ENCODE measurements at places on chromosomes 16 and 17.
A peak's percentile ranks its signal among the peaks of the same experiment; 100 is the strongest.

DNA sequence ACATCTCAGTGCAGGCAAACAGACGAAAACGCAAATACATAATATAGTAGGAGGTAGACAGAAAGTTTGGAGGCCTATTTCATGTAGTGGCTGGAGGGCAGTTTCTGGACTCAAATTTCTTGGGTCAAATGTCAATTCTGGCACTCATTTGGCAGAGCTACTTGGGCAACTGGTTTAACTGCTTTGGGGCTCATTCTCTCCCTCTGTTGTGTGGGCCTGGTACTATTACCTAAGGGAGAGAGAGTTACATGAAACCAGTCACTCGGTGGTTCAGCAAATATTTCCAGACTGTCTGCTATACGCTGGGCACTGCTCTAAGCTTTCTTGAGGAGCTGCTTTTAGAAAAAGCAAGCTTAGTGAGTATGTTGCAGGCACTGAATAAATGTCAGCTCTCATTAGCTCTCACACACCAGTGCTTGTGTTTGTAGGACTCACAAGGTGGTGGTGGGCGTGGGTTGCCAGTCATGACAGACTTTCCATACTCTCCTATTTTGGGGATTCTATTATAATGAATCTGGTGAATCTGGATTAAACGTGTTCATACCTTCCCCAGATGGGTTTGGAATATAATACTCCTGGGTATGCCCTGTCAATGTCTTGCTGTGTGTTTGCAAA, 1.8 kb upstream of the SHISA9 start:
- no peak for DNase-seq

GRCh38 chr16:10918294-10919002, 23.8 kb downstream of the DEXI start:
- DNase-seq: peak; percentile 86

- DNase-seq: no peak
These were observed 204.8 kb downstream of the GRIN2A start for GRCh38 chr16:9977333-9977897.

DNA sequence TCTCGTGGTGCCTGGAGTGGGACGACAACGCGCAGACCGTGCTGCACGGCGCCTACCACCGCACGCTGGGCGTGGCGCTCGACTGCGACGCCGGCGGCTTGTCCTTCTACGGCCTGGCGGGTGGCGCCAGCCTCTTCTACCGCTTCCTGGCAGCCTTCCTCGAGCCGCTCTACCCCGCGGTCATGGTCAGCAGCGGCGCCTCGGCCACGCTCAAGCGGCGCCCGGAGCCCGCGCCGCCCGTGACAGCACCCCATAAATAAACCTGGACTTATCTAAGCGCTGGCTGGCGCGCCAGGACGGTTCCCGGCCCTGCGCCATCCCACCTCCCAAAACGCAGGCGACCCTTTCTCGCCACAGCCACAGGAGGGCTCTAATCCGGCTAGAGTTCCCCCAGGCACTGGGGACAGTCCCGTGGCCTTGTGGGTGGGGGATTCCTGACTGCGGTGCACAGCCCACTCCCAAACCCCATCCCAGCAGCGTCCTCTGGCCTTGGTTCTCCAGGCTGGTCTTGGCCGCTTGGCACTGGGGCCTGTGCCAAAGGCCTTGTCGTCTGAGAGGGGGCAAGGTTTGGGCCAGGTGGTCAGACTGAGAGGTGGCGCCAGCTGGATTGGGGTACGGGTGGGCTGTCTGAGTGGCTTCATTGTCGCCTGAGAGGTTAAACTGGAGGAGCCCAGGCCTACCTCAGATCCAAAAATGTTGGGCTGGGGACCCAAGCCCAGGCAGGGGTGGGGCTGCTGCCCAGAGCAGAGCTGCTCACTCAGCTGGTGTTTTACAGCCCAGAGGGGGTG, 10.1 kb upstream of the SLC16A5 start:
- peak; percentile 10 for DNase-seq

- no peak for DNase-seq
These were observed 326.8 kb downstream of the SEC14L1 start for GRCh38 chr17:77467521-77467920.

DNA sequence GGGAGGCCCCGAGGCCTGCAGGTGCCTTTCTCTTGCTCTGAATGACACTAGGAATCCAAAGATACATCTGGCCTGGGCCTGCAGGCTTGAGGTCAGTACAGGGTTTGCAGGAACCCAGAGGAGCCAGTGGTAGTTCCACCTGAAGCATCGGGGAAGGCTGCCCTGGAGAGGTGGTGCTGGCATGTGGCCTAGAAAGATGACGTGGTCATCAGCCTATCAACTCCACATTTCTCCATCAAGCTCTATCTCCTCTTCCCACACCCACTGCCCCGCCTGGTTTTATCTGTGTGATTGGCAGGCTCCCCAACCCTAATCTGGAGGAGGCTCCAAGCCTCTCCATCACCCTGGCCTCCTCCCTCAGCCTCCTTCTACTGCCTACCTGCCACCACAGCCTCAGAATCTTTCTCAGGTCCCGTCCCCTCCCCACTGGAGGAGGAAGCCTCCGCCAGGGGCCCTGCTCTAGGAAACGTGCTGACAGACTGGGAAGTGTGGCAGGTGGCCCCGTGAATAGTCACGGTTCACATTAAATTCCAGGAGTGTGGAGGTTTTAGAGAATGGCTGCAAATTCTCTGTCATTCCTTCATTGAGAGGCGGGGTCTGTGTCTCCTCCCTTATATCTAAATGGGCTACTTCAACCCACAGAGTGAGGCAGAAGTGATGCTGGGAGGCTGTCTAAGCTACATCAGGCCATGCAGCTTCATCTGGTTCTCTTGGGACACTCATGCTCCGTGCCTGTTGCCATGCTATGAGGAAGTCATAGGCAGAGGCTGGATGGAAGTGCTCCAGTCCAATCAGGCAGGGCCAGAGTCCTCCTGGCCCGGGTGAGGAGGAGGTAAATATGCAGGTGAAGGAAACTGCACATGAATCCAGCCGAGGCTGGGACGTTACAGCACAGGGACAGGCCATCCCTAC, 11.4 kb upstream of the MAP2K3 start:
- DNase-seq: no peak

DNA sequence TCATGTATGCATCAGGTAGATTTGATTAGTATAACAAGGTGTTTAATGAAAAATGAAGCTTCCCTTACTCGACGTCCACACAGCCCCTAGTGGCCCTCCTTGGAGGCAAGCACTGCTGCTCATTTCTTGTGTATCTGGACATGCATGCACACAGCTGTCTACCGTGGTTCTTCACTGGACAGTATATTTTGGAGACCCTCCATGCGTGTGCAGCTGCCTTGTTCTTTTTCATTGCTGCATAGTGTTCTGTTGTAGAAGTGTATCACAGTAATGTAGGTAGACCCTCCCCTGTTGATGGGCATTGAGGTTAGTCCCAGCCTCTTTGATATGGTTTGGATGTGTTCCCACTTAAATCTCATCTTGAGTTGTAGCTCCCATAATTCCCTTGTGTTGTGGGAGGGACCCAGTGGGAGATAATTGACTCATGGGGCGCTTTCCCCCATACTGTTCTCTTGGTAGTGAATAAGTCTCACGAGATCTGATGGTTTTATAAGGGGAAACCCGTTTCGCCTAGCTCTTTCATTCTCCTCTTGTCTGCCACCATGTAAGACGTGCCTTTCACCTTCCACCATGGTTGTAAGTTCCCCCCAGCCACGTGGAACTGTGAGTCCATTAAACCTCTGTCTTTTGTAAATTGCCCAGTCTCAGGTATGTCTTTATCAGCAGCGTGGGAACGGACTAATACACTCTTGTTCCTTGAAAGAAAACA, 6.3 kb downstream of the CMIP start:
- no peak for DNase-seq

DNA sequence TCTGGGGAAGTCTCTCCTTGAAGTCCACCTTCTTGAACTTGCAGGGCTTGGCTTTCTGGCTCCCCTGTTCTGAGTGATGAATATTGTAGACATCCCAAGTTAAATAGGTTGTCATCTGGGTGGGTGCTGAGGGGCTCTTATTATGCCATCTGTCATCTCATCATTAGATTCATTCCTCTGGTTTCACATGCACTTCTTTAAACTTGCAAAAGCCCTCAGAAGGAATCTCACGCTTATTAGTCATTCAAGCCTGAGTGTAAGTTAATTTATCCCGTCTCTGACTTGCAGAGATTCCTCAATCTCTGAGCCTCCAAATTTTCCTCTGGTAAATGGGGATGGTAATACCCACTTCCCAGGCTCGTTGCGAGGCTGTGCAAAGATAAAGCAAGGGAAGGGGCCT, 5.7 kb downstream of the MGAT5B start:
- DNase-seq: no peak

DNA sequence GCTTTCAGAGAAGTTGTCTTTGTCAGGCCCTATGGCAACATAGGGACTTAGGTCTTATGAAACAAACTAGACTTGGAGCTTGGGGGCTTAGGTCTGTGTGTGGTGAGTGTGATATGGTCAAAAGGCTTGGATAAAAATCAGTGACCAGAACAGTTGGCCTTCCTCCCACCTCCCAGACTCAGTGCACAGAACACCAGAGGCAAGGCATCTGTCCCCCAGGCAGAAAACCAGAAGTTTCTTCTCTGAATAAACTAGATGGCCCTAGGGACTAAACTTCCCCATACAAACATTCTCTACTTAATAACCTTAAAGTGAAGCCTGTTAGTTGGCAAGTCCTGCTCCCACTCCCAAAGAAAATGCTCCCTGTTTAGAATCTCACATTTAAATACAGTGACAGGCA, 39.2 kb upstream of the PMFBP1 start:
- DNase-seq: no peak

DNA sequence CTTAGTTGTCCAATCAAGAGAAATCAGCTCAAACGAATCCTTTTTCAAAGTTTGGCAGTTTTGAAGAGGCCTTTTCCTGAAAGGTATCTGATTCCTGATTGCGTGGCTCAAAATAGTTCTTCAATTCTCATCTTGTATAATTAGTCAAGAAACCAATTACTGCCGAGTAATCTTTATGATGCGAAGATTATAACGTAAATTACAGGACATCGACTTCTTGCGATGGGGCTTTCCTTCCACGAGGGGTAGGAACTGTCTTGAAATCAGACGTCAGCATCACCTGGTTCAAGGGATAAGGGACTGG, 644 bp upstream of the ARL2BP start:
- no peak for DNase-seq

GRCh38 chr17:29342158-29342765, 47.9 kb upstream of the TAOK1 start:
- DNase-seq: no peak

DNA sequence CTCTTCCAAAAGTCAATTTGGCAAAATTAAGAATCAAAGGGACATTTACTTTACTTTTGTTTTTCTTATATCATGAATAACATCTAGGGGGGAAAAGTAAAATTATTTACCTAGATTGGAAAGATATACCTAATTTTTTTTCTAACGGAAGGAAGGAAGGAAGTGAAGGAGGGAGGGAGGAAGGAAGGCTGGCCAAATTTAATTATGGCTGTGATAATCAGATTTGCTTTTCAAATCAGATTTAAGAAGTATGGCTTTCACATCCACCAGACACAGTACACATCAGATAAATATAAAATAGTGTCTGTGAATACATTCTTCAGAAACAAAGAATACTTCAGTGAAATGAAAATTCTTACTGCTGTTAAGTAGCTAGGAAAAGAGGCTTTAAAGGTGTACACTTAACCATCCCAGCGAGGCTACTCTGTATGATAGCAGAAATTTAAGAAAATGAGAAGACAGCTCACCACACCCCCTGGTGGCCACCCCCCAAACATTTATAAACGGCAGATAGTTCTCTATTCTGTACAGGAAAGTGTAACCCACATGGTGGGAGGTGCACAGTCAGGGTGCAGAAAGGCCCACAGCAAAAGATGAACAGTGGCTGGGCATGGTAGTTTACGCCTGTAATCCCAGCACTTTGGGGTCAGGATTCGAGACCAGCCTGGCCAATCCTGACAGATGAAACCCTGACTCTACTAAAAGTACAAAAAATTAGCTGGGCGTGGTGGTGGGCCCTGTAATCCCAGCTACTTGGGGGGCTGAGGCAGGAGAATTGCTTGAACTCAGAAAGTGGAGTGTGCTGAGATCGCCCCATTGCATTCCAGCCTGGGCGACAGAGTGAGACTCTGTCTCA, 150.8 kb downstream of the SSH2 start:
- peak; percentile 27 for DNase-seq

DNA sequence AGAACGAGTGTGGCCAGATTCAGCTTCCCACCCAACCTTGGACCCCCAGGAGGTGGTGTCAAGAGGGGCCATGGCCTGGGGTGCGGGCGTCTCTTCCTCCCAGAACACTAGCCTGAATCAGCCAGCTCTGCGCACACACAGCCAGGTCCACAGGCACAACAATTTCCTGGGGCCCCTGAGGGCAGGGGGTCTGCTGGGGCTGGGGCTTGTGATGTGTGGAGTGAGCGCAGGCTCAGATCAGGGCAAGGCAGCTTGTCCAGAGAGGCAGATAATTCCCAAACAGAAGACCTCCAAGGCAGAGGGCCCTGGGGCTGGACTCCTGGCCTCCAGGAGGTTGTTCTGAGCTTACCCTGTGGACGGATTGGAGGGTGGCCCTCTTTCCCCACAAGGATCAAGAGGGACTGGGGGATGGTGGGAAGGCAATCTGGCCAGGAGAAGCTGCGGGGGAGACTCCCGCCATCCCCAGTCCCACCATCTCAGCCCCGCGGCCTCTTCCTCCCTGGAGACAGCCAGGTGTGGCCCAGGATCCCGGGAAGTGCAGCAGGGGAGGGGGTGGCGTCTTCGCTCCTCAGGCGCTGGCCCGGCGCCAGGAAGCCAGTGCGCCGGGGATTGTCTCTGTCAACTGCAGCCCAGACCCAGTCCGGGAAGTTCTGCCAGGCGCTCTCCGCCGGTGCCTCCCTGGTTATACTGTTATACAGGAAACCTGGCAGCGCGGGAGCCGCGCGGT, 52.0 kb upstream of the AMZ2 start:
- DNase-seq: peak; percentile 4

GRCh38 chr17:63783522-63783921, 9.6 kb downstream of the DDX42 start:
- DNase-seq: no peak

DNA sequence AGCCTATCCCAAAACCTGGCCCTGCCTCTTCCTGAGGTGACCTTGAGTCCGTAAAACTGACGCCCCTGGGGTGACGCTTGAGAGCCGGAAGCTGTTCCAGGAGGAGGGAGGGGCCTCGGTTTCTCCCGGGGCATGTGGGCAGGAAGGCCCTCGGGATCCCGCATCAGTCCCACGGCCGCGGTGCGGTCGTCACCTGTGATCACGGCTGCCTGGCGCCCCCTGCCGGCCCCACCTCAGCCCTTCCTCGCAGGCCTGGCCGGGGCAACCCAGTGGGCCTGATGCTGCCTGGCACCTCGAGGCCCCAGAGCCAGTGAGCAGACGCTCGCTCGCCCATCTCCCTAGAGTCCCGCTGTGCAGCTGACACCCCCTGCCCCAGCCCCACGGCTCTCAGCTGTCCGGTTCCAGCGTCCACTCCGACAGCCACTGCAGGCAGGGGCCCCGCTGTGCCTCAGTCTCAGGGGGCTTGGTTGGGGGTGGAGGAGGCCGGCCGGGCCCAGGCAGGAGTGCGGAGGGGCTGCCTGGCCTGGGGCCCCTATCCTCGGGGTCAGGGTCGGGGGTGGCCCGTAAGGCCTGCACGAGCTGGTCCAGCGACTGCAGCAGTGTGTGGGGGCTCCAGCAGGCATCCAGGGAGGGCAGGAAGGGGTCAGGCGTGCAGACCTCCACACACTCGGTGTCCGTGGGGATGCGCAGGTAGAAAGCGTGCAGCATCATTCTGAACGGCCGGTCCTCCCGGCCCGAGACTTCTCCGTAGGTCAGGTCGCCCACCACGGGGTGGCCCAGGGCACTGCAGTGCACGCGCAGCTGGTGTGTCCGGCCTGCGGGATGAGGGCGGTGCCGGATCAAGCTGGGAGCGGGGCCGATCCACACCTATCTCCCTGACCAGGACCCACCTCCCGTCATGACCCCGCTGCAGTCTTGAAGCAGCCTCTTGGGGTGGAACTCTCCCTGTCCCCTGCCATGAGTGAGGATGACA, 2.3 kb downstream of the RPUSD1 start:
- peak; percentile 10 for DNase-seq

Measured in NCI-H1092 treated with DMSO at 0.1 percent for 48 hours (cell line).